ENCODE measurements at places on chromosomes 2 and 18. TPM values are rescaled to one million over a fixed set of nuclear protein-coding genes. Genes with fewer than 3 reads are reported as not detected.

DNA sequence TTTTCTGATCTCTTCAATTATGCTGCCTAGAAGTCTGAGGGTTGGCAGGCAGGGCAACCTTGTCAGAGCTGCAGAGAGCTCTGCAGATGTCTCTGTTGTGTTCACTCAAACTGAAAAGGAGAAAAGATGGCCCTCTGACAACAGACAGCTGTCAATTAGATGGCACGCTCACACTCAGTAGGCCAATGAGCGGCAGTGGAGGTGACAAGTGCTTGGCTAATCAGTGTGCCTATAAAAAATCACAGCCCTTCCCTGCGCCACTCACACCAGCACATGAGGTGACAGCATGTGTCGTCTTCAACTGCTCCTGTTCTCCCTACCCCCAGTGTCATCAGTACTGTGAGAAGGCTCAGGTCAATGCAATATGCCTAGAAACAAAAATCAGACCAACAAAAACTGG is 203.9 kb downstream of the TCF4 start:
- DNase-seq = no peak

GRCh38 chr2:203909261-203909967 is 27.1 kb upstream of the ICOS start:
- no peak for DNase-seq

GRCh38 chr2:238670111-238670585 is 177.7 kb upstream of the TWIST2 start:
- no peak for DNase-seq

THSD7B gene
- not detected for total RNA-seq

DNA sequence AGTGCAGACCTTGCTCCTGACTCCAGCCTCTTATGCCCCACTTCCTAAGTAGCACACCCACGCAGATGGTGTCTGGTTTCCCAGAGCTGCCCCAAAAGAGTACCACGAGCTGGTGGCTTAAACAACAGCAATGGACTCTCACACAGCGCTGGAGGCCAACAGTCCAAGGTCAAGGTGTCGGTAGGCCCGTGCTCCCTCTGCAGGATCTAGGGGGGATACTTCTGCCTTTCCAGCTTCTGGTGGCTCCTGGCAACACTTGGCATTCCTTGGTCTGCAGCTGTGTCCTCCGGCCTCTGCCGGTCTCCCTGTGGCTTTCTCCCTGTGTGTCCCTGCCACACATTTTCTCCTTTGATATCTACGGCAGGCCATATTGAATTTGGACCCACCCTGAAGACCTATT is 99.0 kb downstream of the TSHZ1 start:
- DNase-seq = no peak

PUS10 gene
- total RNA-seq = 5.2 TPM

GRCh38 chr2:12755384-12755783 is 38.6 kb downstream of the TRIB2 start:
- no peak for DNase-seq

DNA sequence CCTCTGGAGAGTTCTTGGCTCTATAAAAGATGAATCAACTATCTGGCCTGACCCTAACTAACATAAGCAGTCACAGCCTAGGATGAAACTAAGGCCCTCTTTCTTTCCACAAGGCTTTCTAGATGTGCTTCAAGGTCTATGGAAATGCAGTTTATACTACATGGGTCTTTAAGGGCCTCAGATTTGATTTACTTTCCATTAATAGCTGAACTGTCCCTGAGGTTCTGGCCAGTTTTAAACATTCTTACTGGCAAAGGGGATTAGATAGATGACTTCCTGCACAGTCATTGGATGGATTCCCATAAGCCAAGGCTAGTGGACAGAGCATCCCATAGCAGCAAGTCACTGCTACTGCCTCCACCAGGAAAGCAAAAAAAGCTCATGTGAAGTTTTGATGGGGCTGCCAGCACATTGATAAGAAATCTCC is 38.1 kb upstream of the LCLAT1 start:
- DNase-seq = no peak

All from Panc1 (cell line).